Right cardiac atrium (tissue), 5 donors: ENCODE measurements at places on chromosomes 11 and 22. TPM values are rescaled to one million over a fixed set of nuclear protein-coding genes. Genes with fewer than 3 reads are reported as not detected.

The C11orf86 gene
- not detected for total RNA-seq

The PGA5 gene
- total RNA-seq = 0.56 TPM

The CABP4 gene
- total RNA-seq = 1.8 TPM

The DEPDC7 gene
- total RNA-seq = 1.1 TPM

The KCNE3 gene
- total RNA-seq = 5.0 TPM

The NRIP3 gene
- total RNA-seq = 2.4 TPM

The MGAT3 gene
- 9.9 TPM for total RNA-seq

The DNAJB7 gene
- not detected for total RNA-seq

The PLAAT5 gene
- 5.2 TPM for total RNA-seq

The ADORA2A gene
- total RNA-seq = 5.6 TPM

The STARD10 gene
- 88.9 TPM for total RNA-seq
